ENCODE measurements at places on chromosomes 1 and 21.

DNA sequence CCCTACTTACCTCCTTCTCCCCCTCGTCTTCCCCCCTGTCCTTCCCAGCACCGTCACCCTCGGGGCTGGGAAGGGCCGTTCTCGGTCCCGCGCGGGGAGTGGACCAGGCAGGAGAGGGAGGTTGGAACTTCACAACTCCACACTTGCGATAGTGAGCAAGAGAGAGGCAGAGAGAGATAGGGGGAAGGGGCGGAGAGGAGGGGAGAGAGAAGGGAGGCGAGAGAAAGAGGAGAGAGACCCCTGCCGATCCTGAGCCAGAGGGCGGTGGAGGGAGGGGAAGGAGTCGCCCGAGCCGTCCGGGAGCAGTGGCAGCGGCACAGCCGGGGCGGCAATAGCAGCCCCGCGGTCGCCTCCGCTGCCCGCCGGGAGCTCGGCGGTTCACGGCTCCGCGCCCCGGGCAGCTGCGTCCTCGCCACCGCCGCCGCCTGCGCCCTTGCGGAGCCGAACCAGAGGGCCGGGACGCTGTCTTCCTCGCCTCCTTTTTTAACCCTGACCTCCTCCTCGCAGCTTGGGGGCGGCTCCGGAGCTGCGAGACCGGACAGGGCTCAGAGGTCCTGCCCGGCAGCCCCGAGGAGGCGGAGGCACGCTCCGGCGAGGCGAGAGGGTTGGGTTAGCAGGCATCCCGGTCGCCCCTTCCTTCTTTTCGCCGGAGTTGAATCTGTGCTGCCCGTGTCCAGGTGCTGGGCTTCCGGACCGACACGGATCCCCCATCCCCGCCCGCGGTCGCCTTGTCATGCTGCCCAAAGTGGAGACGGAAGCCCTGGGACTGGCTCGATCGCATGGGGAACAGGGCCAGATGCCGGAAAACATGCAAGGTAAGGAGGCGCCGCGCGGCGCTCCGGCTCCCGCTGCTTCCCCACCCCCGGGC is 11.7 kb downstream of the NR5A2 start:
- DNase-seq: no peak

DNA sequence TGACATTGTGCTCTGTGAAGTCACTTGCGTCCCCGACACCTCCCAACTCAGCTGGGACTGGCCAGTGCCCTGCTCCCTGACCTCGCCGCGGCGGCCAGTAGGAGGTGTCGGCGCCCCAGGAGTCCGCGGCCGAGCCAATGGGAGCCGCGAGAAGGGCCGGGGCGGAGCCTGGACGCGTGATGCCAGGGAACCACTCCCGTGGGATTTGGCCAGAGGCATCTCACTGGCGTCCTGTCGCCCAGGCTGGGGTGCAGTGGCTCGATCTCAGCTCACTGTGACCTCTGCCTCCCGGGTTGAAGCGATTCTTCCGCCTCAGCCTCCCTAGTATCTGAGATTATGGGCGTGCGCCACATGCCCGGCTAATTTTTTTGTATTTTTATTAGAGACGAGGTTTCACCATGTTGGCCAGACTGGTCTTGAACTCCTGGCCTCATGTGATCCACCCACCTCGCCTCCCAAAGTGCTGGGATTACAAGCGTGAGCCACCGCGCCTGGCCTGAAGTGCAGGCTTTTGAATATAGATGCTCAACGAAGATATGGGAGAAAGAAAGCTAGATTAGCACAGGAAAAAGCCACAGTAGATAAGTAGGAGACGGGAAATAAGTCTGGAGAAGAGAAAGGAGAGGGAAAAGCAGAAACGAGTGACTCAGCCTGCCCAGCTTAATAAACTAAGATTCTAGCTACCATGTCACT is 38.0 kb downstream of the ZBTB8OS start:
- peak; percentile 56 for DNase-seq

DNA sequence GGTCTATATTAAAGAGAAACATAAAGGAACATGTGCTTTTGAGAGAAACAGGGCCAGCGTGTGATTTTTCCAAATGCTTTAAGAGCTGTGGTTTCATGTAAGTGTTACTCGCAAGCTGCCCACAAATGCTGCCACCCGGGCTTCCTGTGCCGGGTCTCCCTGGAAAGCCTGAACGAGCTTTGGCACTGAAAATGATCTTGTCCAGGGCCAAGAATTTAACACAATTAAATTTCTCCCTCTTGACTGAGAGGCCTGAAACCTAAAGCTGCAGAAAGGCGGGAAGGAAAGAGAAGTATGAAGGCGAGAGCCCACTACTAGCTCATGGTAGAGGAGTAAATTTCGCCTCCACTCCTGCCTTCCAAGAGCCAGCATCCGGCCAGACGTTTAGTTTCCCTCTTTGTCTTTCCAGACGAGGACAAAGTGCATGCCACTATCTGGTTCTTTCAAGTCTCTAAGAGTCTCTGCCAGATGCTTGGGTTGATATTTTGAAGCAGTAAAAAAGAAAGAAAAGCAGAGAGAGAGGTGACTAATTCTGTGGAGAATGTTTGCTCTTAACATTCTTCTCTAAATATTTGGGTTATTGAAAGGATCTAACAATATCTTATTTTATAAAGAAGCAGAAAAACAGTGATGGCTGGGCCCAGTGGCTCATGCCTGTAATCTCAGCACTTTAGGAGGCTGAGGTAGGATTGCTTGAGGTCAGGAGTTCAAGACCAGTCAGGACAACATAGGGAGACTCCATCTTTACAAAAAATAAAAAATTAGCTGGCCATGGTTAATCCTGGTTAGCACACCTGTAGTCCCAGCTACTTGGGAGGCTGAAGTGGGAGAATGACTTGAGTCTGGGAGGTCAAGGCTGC is 100.0 kb upstream of the HNRNPU start:
- DNase-seq: no peak

DNA sequence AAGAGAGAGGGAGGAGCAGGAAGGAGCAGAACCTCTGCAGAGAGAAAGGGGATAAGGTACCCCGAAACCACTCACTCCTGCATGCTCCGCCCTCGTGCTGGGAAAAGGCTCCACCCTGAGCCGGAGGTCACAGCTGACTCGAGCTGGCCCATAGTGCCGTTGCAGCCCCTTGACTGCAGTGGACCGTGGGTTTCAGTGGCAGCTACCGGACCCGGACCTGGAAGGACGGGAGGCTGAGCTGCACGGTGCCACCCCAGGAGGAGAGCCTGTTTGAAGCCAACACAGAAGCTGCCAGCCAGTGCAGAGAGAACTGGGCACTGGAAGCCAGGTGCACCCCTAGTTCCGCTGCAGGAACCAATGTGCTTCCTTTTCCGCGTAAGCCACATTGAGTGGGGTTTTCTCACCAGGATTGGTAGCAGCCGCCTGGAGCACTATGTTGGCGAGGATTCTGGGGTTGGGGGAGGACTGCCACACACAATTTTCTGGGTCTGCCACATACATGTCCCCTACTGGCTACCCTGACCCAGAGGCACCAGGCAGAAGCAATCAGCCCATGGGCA is 83.3 kb downstream of the FBXO2 start:
- DNase-seq: no peak

DNA sequence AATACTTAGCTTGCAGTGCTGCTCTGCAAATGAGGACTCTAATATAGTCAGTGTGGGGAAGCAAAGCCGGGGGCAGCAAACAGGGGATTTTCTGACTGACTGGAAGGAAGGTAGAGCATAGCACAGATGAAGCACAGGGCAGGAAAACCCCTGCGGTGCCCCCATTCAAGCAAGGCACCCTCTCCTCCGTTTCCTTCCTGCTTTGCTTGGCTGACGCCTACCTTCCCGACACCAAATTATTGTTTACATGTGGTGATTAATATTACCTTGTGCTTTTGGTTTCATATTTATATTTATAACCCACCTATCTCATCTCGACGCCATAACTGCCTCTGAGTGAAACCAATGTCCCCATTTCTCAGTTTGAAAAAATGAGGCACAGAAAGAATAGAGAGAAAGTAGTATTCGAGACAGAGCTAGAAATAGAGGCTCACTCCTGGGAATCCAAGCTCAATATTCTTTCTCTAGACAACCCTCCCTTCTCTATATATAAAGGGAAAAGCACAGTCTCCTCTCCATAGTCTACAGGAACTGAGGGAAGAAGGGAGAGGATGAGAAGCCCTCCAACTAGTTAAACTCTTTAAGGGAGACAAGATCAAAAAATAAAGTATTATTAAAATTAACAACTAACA is 41.3 kb downstream of the PIK3C2B start:
- peak; percentile 74 for DNase-seq

DNA sequence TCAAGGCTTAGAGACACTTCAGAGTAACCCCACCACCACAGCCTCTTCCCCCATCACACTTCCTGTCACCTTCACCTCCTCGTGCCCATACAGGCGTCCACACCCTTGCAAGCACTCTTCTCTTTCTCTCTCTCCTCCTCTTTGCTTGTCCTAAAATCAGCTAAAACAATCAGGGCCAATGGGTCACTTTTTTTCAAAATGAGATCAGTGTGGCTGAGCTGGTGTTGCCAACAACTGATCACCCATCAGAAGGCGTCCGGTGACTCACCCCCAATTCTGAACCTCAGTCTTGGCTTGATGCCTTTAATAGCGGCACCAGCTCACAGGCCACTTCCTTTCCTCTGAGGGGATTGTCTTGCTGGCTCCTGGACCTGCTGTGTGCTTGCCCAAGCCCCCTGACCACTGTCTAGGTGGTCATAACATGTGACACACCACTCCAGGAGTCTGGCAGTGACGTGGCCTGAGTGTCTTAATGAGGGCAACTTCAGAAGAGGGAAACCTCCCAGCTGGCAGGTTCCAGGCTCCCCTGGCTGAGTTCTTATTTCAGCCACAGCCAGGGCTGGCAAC is 1.6 kb downstream of the DRAXIN start:
- DNase-seq: peak; percentile 39

- no peak for DNase-seq
These were observed 272.3 kb downstream of the PTPRU start for GRCh38 chr1:29508458-29509107.

- no peak for DNase-seq
These were observed at the start of gene AMPD1 for GRCh38 chr1:114695430-114696058. Gene AMPD1, minus strand, starts transcription at chr1:114695546. Its CDS starts 75 bp downstream, at chr1:114695471.

Data from stimulated activated CD4-positive, alpha-beta T cell treated with anti-CD3 and anti-CD28 coated beads, Interleukin-1b, Interleukin-23, amount 100 ng/mL, for 48 hours (primary cell).